Stimulated activated CD4-positive, alpha-beta T cell treated with anti-CD3 and anti-CD28 coated beads, Interleukin-15, amount 100 ng/mL, for 1 hour (primary cell): ENCODE measurements at places on chromosomes 2 and 18.

DNA sequence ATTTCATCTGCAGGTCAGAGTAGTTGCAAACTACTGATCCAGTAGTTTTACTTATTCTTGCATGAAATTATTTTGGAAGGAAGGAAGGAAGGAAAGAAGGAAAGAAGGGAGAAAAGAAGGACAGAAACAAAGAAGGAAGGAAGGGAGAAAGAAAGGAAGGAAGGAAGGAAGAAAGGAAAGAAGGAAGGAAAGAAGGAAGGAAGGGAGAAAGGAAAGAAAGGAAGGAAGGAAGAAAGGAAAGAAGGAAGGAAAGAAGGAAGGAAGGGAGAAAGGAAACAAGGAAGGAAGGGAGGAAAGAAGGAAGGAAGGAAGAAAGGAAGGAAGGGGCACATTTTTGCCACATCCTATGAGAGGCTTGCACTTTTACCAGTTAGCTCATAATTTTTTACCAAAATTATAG is 186.2 kb downstream of the LRRTM4 start:
- no peak for DNase-seq

DNA sequence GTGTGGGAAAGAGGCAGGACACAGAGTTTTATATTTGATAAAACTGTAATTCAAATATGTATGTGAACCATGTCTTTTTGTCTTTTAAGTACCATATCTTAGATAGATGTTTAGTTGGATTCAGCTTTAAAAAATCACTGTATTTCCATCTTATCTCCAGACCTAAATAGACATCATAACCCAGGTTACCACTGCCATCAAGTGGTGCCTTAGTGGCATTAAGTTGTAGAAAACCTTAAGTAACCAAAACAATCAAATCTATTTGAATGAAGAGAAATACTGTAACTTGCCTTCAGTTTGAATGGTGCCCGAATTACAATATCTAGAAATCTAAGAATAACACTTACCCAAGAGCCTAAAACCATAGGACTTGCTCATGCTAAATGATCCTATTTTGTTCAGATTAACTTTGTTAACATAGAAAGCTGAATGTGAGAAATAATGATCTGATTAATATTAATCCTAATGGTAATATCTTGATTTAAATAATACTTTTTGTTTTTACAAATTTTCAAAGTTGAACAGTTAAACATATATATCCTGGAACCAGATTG is 92.5 kb upstream of the MAP2 start:
- DNase-seq = no peak

DNA sequence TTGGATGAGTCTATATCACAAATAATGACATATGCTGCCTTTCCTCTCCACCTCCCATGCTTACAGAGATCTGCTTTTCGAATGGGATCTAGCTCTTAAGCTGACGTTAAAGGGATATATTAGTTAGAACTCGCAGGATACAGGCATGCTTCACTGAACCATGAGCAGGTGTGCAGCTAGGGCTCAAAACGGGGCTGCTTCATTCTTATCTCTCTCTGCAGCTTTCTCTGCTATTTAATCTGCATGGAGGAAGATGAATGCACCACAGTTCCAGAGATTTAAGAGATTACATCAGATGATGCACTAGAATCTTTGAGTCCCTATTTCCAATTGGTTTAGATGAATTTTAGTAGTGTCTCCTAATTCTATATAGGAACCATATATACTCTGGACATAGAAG is 327.0 kb downstream of the RAD51AP2 start:
- DNase-seq = no peak

DNA sequence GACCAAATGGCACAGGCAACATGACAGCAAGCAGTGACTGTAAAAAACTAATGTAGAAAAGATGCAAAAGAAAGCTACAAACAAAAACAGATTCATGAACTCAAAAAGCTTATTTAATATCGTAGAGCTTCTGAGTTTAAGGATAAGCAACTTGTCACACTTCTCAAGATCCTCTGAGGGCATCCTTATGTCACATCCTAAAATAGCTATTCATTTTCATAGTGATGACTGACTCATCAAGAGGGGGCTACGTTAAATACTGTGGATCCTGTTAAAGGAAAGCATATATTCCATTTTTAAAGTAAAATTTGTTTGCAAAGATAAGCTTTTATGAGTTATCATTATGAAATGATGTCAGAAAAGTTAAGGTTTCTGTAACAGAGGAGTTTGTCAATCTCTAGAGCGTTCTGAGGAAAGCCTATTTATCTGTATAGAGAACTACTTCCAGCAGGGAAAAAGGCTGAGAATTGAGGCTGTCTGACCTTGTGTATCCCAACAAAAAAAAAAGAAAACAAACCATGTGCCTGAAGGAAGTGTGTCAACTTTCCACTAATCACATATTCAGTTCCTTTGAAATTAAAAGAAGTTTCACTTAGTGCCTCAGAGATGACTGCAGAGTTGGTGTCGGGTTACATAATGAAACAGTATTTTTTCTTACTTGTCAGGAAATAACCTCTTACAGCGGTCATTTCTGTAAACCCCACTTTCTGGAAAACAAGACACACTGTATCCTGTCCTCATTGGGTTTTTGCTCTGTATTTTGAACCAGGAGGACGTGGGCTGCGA is 115.5 kb downstream of the ESCO1 start:
- DNase-seq = no peak

DNA sequence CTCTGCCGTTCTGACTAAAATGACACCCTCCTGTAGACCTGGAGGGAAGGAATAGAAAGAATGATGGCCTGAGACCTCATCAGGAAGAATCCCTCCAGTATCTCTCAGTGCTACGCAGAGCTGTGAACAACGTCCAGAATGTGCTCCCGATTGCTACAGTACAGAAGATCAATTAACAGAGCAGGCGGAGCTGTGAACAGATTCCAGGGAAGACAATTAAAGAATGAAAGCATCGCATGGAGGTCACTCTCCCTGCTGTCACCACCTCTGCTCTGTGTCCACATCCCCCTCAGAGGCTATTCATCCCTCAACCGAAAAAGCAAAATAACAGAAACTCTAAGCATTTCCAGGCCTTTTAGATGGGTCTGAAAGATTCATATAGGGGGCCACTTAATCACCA is 481.0 kb downstream of the EIPR1 start:
- no peak for DNase-seq

DNA sequence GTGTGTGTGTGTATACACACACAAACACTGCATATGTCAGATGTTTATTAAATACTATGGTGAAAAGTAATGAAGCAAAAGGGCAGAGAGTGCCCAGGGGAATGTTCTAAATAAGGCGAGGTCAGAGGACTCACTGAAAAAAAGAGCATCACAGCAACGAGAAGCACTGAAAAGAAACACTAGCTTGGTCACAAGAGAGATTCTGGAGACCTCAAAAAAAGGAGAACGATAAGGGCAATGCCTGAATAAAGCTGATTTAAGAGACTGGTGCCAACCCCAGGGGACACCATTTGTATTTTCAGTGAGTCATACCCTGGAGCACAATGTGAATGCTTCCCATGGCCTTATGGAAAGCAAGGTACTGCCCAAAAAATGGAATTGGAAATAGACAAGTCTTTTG is 14.5 kb downstream of the SLC40A1 start:
- no peak for DNase-seq

DNA sequence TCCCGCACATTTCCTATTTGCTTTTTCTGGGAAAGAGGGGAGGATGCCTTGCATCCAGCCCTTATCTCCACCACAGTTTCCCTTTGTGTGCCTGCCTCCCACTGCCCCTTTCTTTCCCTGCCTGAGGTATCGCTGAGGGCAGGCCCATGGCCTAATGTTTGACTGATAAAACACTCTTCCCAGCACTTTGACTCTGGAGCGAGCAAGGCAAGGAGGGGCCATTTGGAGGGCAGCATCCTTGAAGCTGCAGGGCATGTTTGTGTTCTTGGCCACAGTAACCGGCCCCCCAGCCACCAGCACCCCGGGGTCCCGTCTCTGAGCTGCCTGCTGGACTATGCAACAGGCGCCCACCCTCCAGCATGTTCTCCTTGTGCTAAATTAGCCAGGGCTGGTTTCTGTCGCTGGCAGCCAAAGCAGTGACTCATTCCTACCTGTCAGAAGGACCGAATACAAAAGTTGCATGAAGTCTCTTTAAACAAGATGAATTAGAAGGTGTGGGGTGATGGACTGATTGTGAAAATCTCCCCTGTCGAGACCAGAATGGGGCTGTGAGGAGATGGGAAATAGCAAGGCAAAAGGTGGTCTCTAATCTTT is 50.7 kb downstream of the BCL2L11 start:
- DNase-seq = no peak

DNA sequence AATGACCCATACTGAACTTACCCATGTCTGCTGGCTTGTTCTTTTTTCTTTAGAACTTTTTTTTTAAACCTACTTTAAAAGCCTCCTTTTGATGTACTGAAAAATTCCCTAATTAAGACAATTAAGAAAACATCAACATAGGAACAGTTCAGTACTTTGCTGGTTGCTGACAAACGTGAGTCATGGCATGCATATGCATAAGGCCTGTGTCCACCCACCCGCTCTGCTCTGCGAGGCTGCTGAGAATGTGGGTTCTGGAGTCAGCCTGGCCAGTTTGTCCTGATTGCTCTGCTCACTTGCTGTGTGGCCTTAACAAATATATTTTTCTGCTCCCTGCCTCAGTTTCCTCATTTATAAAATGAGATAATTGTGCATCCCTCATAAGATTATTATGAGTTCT is 27.3 kb downstream of the LAMA3 start:
- DNase-seq = no peak
